Activated T-helper 1 cell treated with anti-CD3 and anti-CD28 coated beads, Interleukin-2, amount 50 U/mL, for 16 hours (primary cell): ENCODE measurements at places on chromosomes 13 and 19.
A peak's percentile ranks its signal among the peaks of the same experiment; 100 is the strongest.

DNA sequence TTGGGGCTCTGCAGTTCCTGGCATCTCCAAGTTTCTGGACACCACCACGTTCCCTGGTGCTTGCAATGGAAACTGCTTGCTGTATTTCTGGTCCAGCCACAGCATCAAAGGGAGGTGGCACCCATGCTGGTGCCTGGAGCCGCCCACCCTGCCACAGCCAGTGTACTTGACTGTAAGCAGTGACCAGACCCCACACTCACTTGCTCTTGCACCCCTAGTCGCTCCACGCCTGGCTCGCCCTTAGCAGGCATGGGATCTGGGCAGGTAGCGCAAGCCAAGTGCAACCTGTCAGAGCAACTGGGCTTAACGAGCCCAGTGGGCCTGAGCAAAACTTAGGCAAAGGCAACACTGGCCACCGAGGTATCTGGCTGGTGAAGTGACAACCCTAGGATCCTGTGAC lies 648.2 kb upstream of the PCDH9 start:
- DNase-seq = no peak

DNA sequence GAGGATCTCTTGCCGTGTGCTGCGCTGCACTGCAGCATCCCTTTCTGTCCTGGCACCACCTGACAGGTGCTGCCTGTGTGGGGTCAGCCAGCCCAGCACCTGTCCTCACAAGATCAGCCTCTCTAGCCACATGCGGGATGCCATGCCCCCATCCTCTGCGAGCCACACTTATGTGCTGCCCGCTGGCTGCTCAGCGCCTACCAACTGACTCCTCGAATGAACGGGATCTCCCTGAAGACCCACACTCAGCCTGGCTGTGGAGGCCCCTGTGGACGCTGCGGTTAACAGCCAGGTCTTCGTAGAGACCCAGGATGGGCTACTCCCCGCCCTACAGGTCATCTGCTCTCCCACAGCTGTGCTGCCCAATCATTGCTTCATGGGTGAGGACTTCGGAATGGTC lies 106.1 kb downstream of the DOCK9 start:
- no peak for DNase-seq

- no peak for DNase-seq
Measured at GRCh38 chr13:35732565-35732964, 256.1 kb upstream of the MAB21L1 start.

DNA sequence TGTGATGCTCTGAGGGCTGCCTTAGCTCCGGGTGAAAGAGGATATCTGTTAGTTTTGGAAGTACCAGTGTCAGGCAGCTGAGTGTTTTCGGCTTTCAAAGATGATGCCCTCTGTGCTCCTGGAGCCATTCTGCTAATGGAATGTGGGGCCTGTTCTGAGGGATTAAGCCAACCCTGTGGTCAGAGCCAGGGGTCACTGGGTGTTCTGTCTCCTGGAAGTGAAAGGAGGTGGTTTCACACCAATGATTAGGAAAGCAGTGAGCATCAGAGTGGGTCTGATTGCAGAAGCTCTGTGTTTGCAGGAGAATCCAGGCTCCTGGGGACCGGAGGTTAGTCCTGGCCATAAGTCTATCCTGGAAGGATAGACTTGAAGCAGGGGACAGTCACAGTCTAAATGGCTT lies 94.6 kb downstream of the UQCRFS1 start:
- DNase-seq = no peak

- DNase-seq = no peak
Measured at GRCh38 chr13:77898097-77898496, 20.5 kb downstream of the EDNRB start.

- no peak for DNase-seq
Measured at GRCh38 chr19:15303105-15303780, 29.1 kb downstream of the BRD4 start.

DNA sequence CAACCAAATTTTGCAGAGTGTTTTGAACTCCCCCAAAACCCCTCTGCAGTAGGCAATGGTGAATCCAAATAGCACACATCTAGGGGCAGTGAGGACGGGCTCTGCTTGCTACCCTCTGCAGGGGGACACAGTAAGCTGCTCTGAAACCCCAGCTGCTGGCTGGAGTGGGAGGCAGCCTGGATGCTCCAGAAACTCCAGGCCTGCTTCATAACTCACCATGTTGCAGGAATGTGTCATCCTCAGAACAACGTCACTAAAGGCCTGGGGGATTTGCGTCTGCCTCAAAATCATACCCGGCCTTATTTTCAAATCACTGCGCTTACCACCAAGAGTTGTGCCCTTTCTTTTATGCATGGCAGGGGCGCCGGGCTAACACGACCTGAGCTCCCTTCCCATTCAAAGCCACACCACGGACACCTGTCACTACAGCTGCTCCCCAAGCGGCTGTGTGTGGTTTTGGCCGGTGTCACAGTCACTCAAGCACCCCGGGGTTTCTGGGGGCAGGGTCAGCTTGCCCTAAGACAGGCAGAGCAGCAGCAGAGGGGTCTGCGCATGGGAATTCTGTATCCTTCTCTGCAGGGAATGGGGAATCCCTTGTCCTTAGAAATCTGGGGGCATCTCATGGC lies 93.9 kb downstream of the TSHZ3 start:
- DNase-seq = no peak

- DNase-seq = no peak
Measured at GRCh38 chr19:11699931-11700794, 38.6 kb downstream of the ZNF823 start.

DNA sequence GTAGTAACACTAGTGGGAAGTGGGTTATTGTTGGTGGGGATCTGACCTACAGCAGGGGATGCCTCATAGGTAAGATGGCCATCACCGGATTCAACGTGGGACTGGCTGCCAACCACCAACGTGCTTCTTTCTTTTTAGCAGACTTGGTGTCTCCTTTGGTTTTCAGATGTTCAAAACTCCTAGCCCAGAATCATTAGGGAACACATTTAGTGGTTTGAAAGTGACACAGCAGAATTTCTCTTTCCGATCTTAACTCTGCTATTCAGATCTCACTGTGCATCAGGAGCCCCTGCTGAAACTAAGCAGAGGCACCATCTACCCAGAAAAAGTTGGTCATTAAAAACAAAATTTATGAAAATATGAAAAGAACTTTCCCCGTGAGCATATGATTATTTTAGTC lies 36.7 kb upstream of the PCDH8 start:
- no peak for DNase-seq

GRCh38 chr13:67226696-67227095 lies 3.4 kb downstream of the PCDH9 start:
- no peak for DNase-seq

GRCh38 chr19:14056741-14057356 lies 5.0 kb downstream of the PALM3 start:
- DNase-seq = no peak

DNA sequence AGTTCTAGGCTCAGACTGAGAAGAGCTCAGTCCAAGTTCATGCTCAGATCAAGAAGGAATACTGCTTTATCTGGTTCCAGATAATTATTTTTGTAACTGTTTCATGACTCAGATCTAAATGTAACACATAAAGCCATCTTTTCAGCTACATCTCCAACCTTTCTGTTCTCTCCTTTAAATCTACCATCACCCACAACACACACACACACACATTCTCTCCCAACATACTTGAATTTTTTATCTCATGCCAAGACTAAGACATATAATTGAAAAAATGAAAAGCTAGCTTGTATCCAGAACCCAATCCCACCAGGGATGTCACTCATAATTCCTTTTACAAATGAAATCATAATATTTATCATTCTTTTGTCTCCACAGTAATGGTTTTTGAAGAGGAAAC lies 7.6 kb downstream of the KATNAL1 start:
- DNase-seq = no peak

- peak; percentile 26 for DNase-seq
Measured at GRCh38 chr13:45119469-45119990, 780 bp upstream of the GTF2F2 start.

GRCh38 chr19:43597876-43598275 lies 1.5 kb downstream of the ZNF576 start:
- DNase-seq = no peak

- no peak for DNase-seq
Measured at GRCh38 chr13:43095771-43096719, 72.7 kb downstream of the DNAJC15 start.

DNA sequence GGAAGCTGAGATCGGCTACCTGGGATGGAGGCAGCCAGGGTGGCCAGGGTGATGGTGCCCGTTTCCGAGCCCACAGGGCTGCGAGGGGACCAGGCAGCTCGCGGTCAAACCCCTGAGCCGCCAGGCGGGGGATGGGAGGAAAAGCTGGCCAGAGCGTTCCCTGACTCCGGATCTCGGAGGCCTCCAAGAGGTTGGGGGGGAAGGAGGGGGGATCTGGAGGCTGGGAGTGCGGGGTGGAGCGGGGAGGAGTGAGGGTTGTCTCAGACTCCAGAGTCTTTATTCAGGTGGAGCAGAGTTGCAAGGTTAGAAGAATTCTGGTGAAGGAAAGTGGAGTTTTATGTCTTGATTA lies 1.1 kb downstream of the CACNG7 start:
- no peak for DNase-seq

GRCh38 chr13:59414006-59414405 lies 749.7 kb downstream of the DIAPH3 start:
- DNase-seq = no peak

GRCh38 chr13:35643625-35644024 lies 167.1 kb upstream of the MAB21L1 start:
- no peak for DNase-seq

GRCh38 chr19:5588441-5588840 lies 20.7 kb upstream of the TINCR start:
- no peak for DNase-seq

- DNase-seq = no peak
Measured at GRCh38 chr19:12646551-12646950, 20.0 kb downstream of the MAN2B1 start.

DNA sequence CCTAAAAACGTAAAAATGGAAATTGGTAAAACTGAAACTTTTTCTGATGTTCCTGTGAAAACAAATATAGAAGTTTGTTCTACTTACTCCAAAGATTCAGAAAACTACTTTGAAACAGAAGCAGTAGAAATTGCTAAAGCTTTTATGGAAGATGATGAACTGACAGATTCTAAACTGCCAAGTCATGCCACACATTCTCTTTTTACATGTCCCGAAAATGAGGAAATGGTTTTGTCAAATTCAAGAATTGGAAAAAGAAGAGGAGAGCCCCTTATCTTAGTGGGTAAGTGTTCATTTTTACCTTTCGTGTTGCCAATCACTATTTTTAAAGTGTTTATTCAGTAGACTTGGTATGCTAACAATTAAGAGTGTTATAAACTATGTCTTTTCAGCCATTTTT lies 25.6 kb downstream of the BRCA2 start:
- DNase-seq = no peak

- DNase-seq = no peak
Measured at GRCh38 chr19:2567580-2567979, 91.7 kb downstream of the GADD45B start.

GRCh38 chr13:43166644-43167457 lies 143.5 kb downstream of the DNAJC15 start:
- DNase-seq = no peak

DNA sequence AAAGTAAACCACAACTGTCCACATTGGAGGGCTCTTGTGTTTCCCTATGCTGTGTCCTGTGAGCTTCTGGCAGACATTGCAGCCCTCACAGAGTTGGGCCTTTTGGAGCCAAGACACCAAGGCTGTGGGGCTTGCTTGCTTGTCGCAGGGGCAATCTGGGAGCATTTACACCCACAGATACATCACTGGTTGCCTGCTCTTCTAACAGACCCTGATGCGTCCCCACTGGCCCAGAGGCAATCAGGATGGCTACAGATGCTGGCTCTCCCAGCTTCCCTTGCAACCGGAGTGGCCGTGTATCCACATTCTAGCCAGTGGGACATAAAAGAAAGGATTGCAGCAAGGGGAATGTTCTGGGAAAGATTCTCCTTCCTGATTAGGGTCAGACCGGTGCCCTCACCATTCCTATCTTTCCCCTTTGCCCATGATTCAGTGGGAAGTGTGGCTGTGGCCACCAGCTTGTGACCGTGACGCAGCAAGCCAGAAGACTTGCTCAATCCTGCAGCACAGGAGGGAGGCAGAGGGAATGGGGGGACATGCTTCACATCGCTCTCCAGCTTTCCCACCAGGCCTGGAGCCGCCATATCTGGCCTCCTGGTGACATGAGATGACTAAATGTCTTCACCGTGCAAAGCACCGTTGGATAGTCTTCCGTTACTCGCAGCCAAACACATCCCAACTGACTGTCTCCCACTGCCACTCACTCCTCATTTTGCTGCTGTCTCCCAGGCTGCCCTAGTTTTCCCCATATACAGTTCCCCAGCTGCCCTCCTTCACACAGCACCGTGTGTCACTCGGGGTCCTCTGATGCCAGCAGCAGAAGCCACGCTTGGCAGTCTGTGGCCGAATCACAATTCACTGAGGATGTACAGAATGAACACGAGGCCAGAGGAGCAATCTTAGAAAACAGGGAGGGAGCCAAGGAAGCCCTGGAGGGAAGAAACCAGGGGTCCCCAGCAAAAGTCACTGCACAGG lies 151.0 kb downstream of the DPF1 start:
- no peak for DNase-seq

DNA sequence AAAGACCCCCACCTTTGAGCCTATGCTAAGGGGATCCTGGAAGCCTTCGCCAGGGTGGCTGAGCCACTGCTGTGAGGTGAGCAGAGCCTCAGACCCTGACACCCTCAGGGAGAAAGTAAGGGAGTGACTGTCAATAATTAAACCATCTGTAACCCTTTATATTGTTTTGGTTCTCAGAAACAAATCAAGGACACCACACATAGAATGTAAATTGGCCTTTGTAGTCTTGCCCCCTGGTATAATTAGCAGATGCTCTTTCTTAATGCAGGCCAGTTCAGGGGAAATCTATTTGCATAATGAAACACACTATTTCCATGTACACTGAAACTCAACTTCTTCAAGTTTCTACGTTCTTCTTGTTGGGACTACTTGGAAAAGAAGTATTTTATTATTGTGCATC lies 127.7 kb upstream of the EDNRB start:
- DNase-seq = no peak

DNA sequence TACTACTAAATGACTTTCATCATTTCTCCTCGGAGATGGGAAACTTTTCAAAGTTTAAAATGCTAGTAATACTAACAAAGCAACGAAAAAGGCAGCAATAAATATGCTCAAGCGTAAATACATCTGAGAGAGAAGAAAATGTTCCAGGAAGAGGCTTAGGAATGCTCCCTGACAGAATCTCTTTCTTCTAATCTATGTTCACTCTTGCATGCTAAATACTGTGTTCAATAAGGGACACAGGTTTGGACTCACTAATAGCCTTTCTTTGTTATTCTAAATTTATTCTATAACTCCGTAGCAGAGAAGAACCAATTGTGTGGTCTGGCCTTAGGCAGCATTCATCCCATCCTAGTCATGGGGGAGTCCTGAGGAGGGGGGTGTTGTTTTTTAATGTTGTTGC lies 823.0 kb downstream of the PCDH9 start:
- no peak for DNase-seq

DNA sequence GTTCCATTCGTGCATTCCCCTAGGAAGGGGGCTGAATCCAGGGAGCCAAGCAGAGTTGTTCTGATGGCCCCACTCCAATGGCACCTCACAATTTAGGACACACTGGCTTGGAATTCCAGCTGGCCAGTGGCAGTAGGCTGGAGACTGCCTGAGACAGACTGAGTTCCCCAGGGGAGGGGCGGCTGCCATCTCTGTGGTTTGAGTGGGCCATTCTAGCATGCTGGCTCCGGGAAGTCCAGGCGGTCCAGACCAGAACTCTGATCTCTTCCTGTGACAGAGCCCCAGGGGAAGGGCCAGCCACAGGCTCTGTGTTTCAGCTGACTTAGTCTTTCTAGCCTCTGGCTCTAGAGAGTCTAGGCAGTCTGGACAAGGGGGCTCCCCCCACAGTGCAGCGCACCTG lies 29.5 kb upstream of the SLC7A1 start:
- no peak for DNase-seq
